Activated naive CD8-positive, alpha-beta T cell treated with anti-CD3 and anti-CD28 coated beads, Interleukin-2, amount 50 U/mL, for 16 hours (primary cell): ENCODE measurements at places on chromosomes 13 and 19.

- DNase-seq: no peak
These were observed 75.0 kb upstream of the FLT1 start for GRCh38 chr13:28569886-28570285.

GRCh38 chr13:48653472-48653939, at the start of gene CYSLTR2:
Gene CYSLTR2, plus strand, starts transcription at chr13:48653929. Its CDS starts 52,889 bp downstream, at chr13:48706818.
- DNase-seq: no peak

DNA sequence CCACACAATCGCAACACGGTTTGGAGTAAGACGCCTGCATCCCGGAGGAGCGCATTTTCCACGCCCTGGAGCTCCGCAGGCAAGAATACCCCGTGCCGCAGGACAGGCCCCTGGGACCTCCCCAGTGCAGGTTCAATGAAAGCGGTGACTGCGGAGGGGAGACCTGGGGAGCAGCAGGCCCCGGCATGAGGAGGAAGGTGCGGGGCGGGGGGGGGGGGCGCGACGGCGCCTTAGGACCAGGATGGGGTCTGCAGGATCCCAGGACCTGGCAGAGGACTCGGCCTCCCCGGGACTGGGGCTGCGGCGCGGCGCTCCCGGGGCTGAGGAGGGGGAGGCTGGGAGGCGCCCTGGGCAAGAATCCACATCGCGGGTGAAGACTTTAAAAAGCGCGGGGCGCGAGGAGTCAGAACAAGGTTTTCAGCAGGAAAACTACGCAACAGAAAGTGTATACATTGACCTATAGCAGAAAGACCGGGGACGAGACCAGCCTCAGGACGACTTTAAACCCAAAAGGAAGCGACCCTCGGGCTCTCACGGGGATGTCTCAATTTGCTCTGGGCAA, 432 bp downstream of the ZNF611 start:
- no peak for DNase-seq

DNA sequence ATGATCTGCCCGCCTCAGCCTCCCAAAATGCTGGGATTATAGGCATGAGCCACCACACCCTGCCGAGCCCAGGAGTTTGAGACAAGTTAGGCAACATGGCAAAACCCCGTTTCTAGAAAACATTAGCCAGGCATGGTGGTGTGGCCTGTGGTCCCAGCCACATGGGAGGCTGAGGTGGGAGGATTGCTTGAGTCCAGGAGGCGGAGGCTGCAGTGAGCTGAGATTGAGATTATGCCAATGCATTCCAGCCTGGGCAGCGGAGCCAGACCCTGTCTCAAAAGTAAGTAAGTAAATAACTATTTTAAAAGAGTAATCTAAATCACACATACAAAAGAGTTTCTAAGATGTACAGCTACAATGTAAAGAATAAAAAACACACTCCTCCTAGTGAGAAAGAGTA, 41.9 kb downstream of the SKA3 start:
- DNase-seq: no peak

- DNase-seq: no peak
These were observed 83.6 kb upstream of the PDCD5 start for GRCh38 chr19:32497391-32497790.

DNA sequence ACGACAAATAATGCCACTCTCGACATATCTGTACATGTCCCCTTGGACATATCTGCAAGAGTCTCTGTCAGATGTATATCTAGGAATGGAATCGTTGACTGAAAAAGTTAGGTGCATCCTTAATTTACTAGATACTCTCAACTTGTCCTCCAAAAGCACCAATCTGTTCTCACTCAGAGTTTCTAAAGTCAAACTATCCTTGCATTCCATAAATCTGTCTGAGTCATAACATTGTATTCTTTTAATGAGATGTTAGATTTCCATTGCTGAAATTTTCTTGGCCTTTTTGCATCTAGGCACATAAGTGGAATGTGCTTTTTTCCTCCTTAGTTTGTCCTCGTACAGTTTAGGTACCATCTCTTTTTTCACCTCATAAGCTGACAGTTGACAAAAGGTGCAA, 139.8 kb downstream of the PTPRS start:
- DNase-seq: no peak
